ENCODE measurements at places on chromosomes 4 and X. TPM values are rescaled to one million over a fixed set of nuclear protein-coding genes. Genes with fewer than 3 reads are reported as not detected.

GRCh38 chrX:129188231-129188630, 335.1 kb downstream of the SMARCA1 start:
- DNase-seq: no peak

DNA sequence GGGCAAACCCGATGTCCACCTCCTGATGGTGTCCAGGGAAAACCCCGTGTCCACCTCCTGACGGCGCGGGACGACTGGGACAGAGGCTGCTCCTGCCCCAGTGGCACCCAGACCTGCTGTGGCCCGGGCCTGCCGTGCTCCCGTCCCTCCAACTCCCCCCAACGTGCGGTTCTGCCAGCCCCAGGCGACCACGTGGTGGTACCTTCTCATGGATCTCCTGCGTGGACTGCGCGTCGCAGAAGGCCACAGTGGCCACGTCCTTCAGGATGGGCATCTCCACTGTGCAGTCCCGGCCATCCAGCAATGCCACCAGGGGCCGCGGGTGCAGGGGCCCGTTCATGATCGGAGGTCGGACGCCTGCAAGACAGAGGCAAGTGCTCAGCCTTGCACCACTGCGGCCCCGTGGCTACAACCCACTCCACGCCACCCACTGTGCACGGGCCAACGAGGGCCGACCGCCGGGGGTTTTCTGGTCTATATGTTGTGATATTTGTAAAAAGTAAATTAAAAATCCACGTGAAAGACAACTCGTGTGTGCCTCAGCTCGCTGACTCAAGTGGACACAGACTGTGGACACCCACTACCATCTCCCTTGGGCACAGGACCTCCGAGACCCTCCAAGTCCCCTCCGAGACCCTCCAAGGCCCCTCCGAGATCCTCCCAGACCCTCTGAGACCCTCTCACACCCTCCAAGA, 10.8 kb downstream of the CTBP1 start:
- DNase-seq: no peak

The SEPTIN6 gene
- total RNA-seq: 110 TPM

The F8A3 gene
- total RNA-seq: 9.7 TPM

- no peak for DNase-seq
These were observed 172.3 kb downstream of the SHROOM3 start for GRCh38 chr4:76607266-76607799.

The TMSB15C gene
- 4.5 TPM for total RNA-seq

DNA sequence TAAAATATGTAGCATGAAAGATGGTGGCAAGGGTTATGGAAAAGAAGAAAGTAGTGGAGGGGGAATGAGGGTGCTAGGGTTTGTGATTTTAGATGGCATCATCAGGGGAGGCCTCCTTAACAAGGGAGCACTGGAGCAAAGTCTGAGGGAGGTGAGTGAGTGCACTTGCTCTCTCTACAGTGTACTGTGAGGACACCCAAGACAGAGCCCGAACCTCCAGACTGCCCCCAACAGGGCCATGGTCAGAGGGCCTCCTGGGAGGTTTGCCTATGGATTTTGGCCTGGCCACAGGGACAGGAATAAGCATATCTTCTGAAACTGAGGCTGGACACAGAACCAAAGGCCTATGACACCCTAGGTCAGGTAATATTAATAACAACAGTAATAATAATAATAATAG, 21.4 kb upstream of the PJA1 start:
- no peak for DNase-seq

The ZNF674 gene
- total RNA-seq: 3.1 TPM

The CISD2 gene
- total RNA-seq: 32.2 TPM

DNA sequence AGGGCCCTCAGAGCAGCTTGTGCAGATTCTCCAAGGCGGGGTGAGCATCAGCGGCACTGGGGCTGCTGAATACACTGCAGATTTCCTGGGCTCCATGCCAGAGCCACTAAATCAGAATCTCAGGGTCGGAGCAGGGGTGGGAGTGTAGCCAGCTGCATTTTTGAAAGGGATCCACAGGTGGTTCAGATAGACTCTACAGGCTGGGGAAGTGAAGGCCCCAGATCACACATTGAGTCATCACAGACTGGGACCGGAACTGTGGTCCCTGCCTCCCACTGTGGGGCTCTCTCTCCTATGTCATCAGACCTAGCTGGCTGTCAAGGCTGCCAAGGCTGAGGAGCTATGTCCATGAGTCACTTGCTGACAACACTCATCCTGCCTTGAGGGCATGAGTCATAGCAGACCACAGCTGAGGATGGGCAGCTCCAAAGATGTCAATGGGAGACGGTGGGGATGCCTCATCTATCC, 162.3 kb upstream of the MAMLD1 start:
- peak; percentile 79 for DNase-seq

DNA sequence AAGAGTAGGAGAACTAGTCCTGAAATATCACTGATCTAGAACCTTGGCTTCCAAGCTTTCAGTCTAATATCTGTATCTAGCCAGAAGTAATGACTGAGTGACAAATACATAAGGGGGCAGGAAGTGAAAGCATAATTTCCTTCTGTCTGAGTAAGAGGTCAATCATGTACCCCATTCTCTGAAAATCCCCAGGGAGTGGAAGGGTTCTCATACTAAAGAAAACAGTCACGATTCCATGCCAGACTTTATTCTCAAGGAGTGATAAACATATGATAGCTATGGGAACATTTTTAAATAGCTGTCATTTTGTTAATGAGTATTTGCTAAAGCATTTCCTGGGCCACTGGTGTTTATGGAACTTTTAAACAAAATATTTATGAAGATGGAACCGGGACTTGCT, 308.5 kb downstream of the ARHGAP24 start:
- no peak for DNase-seq

The UGT2B11 gene
- total RNA-seq: not detected

The RPGR gene
- total RNA-seq: 6.3 TPM

DNA sequence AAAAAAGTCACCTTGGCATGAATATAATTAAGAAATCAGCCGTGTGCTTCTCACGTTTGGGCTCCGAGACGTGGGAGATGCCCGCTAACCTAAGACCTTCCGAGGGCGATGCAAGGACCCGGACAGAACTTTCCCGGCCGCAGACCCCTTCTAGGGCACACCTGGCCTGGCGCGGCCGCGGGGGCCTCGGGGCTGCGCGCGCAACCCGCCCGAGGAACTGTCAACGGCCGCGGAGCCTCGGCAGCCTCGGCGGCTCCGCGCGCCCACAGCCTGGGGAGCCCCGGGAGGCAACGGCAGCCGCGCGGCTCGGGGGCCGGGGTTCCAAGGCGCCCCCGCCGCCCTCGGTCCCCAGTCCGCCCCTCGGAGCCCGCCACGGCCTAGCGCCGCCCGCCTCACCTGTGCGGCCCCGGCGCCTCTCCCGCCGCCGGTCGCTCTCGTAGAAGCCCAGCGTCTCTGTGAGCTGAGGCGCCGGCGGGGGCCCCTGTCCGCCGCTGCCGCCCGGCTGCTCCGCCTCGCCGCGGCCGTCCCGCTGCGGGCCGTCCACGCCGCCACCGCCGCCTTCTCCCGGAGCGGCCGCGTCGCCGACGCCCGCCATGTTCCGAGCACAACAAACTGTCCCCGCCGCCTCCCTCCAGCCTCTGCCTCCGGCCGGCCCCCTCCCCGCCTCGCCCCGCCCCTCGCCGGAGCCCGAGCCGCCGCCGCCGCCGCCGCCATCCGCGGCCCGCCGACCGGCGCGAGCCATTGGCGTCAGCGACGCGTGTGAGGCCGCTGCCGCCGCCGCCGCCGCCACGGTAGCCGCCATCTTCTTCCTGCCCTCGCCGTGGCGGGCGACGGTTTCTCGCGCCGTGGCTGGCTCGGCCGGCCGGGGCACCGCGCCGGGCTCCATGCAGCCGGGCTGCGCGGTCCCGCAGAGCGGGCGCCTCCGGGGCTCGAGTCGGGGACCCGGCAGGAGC, at the start of gene TAPT1:
Gene TAPT1, minus strand, starts transcription at position 609 of the 953 bp plus-strand sequence. Its CDS starts 14 bp downstream, at position 595.
- peak; percentile 70 for DNase-seq

DNA sequence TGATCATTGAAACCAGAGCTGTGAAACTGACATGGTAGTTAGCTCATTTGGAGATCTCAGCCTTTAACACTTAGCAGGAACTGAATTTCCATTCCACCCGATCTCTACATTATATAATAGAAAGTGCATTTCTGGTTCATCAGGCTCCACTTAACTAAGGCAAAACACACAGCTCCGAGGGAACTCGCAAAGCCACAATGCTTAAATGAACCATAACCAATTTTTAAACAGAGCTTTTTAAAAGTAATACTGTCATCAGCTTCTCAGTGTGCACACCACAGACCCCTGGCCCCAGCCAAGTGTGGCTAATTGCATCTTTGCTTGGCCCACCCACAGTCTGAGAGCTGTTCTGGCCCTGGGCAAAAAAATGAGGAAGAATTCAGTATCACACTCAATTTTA, 66.1 kb downstream of the DCHS2 start:
- no peak for DNase-seq

DNA sequence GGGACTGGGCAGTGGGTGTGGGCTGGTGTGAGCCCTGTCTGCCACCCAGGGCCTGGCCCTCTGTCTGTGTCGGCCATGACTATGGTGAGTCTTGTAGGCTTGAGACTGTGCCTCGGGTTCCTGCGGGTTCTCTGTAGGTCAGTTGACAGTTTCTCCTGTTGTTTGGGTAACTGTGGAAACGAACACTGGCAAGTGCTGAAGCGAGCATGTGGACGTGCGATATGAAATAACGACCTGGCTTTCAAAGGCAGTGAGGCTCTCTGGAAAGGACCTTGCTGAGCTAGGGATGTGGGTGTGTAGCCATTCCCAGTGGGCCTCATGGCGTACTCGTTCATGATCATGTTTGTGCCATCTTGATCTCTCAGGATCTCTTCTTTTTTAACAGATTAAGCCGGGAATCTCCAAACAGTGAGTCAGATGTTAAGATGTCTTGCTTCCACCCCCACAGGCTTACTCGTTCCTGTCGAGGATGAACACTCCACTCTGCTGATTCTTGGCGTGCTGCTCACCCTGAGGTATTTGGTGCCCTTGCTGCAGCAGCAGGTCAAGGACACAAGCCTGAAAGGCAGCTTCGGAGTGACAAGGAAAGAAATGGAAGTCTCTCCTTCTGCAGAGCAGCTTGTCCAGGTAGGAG, 41.3 kb downstream of the HTT start:
- no peak for DNase-seq

Measured in activated naive CD4-positive, alpha-beta T cell treated with anti-CD3 and anti-CD28 coated beads, Interleukin-2, amount 50 U/mL, for 72 hours (primary cell).